GM04504 (cell line): ENCODE measurements at places on chromosomes 2 and 18.
A peak's percentile ranks its signal among the peaks of the same experiment; 100 is the strongest.

DNA sequence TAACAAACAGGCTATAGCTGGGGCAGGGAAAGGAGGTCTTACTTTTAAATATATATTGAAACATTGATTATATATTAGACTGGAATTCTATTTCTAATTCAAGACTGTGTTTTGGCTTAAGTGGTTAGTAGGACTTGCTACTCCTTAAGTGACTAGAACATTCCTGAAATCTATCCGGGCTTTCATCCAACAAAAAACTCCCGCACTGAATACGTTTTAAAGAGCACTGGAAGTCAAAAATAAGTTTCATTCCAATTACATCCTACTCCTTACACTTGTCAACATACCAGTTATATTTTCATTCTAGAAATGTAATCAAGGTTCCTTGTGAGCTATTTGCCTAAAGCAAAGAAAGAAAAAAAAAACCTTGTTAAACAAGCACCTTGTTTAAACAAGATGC is 204.6 kb downstream of the SP3 start:
- DNase-seq, result no peak

DNA sequence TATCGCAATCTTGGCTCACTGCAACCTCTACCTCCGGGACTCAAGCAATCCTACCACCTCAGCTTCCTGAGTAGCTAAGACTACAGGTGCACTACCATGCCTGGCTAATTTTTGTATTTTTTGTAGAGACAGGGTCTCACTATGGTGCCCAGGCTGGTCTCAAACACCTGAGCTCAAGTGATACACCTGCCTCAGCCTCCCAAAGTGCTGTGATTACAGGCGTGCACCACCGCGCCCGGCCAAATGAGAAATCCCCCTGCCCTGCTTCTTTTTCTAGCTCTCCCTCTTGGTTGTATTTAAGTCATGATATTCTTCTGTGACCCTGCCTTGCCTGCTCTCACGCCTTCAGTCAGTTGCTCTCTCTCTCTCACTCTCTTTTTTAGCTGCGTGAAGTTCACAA is 157.0 kb upstream of the SH3BP4 start:
- DNase-seq, result no peak

DNA sequence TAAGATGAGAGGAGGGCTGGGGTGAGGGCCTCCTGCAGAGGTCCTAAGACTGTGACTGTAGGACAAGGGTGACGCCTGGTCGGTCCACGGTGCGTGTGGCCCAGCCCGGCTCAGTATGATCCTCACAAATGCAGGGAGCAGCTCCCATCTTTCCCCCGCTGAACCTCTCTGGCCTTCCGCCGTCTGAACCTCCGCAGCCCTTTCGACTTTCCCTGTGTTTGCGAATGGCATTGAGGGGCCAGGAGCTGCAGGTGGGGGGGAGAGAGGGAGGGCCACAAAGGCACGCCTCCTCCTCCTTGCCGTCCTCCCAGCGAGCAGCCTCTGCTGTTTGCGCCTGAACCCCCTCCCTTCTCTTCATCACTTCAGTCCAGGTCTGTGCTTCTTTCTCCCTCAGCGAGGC is 68.6 kb upstream of the PXDN start:
- DNase-seq, result no peak

- DNase-seq, result peak; percentile 39
Observed at GRCh38 chr2:190765386-190766173, 115.0 kb upstream of the GLS start.

GRCh38 chr18:74242438-74243096 is 49.2 kb downstream of the CYB5A start:
- no peak for DNase-seq

GRCh38 chr2:23695890-23696751 is 230.8 kb downstream of the ATAD2B start:
- DNase-seq, result no peak

DNA sequence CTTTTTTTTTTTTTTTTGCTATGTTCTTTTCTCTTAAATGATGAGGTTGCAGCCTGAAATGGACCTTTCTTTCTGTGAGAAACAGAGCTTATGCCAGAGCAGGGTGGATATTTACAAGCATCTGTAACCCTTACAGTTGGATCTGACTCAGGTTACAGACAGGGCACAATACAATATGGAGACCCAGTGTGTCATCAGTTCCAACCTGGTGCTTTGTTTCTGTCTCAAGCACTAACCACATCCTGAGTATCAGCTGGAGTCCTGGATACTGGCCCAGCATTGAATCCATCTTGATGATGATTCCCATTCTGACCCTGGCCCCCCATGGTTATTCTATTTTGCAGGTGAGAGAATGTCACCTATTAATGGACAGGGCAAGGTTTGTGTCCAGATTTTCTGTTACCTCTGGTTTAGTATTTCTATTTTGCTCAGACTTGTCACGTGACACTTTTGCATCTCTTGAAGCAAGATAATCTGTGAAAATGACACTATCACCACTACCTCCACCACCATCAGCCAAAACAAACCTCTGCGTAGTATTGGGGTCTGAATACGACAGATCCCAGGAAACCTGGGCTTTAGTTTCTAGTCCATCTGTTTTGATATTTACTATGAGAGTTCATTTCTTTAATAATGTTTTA is 174.0 kb downstream of the CCDC85A start:
- peak; percentile 69 for DNase-seq

DNA sequence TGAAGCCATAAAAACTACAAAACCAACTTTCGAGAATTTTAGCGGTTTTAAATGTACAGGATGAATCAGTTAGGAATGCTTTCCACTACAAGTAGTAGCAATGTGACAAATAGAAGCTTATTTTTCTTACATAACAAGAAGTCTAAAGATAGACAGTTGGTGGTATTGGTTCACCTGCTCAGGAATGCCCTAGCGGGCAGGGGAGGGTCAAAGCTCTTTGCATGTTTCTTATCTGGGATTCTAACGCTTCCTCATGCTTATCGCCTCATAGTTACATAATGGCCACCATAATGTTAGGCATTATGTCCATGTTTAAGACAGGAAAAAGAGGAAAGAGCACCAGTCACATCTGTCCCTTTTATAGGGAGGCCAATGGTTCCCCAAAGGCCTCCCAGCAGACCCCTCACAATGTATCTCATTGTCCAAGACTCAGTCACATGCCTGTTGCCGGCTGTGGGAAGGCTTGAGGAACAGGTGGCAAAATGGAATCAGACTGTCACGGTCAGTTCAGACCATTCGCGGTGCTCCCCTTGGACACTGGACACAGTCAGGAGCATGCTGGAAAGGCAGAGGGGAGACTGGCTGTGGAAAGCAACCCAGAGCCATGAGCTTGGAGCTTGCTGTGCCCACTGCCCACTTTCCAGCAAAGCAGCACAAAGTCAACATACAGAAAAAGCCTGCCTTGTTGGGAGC is 69.4 kb upstream of the ODC1 start:
- DNase-seq, result no peak

GRCh38 chr2:232920760-232921159 is 50.7 kb downstream of the SNORC start:
- DNase-seq, result no peak

GRCh38 chr2:232236200-232236599 is 142.4 kb upstream of the ALPP start:
- no peak for DNase-seq

- no peak for DNase-seq
Observed at GRCh38 chr2:205858275-205858674, 176.0 kb downstream of the NRP2 start.

DNA sequence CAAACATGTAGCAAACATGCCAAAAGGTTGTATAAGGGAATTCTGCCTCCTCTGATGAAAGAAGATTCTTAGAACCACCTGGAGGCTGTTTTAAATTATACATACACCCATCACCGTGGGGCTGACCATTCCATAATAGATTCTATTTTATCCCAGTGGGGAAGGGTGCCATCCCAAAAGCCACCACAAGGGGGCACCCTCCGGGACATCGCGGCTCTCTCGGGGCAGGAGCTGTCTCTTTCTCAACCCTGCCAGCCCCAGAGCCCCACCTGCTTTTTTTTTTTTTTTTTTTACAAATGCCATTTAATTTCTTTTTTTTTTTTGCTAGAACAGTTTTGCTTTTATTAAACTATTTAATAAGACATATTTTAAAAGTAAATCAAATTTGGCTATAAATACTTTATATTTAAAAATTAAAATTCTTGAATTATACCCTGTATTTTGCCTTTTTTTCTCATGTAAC is 8.6 kb upstream of the MTCL1 start:
- DNase-seq, result peak; percentile 54

DNA sequence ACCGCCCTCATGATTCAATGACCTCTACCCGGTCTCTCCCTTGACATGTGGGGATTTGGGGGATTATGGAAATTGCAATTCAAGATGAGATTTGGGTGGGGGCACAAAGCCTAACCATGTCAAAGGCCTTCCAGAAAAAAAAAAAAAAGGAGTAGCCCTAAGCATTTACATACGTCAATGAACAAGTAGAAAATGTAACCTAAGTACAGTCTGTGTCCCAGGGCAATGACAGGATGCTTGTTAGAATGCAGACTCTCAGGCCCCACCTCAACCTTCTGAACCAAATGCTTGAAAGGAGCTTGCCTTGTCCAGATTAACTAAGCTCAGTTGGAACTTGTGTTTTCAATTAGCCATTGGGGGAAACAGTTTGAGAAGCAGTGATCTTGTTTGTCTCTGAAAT is 802.1 kb downstream of the CPS1 start:
- DNase-seq, result no peak

GRCh38 chr2:176879426-176879995 is 333.1 kb upstream of the HNRNPA3 start:
- no peak for DNase-seq
